Smooth muscle cell of the pulmonary artery (primary cell): ENCODE measurements at places on chromosomes 11 and 22. TPM values are rescaled to one million over a fixed set of nuclear protein-coding genes. Genes with fewer than 3 reads are reported as not detected.

The BEST1 gene
- 3.1 and 5.0 TPM in 2 replicates for total RNA-seq

The GNAZ gene
- 1.5 and 3.1 TPM in 2 replicates for total RNA-seq

The GSTT2B gene
- 1.3 and 2.0 TPM in 2 replicates for total RNA-seq

The PNPLA5 gene
- total RNA-seq = not detected in 2 replicates

The IL17REL gene
- not detected in 2 replicates for total RNA-seq

The CRACR2B gene
- 0.78 and 2.3 TPM in 2 replicates for total RNA-seq

The ALG8 gene
- 27.5 and 28.6 TPM in 2 replicates for total RNA-seq

The MRGPRF gene
- 20.2 and 65.7 TPM in 2 replicates for total RNA-seq

The TRIM49 gene
- total RNA-seq = not detected in 2 replicates

The MYBPC3 gene
- not detected in 2 replicates for total RNA-seq

The PATE2 gene
- 0.20 TPM in 1 of 2 replicates, not detected in the other for total RNA-seq

The SGSM1 gene
- total RNA-seq = 0.36 and 0.98 TPM in 2 replicates

The RAB36 gene
- total RNA-seq = 3.8 and 4.8 TPM in 2 replicates

The HBG1 gene
- total RNA-seq = not detected in 2 replicates

The ZNF280B gene
- total RNA-seq = 0.13 and 0.30 TPM in 2 replicates

The OR2AT4 gene
- not detected in 2 replicates for total RNA-seq

The HEPHL1 gene
- not detected in 2 replicates for total RNA-seq
